Activated naive CD4-positive, alpha-beta T cell treated with Interleukin-2 at 50 U/mL for 16 hours (primary cell): ENCODE measurements at places on chromosomes 11 and 22.

- DNase-seq: no peak
Measured at GRCh38 chr22:46416891-46417580, 81.5 kb downstream of the TRMU start.

- no peak for DNase-seq
Measured at GRCh38 chr22:32338757-32339156, 18.9 kb upstream of the RFPL3 start.

- DNase-seq: no peak
Measured at GRCh38 chr11:12682288-12682687, 8.1 kb downstream of the TEAD1 start.

DNA sequence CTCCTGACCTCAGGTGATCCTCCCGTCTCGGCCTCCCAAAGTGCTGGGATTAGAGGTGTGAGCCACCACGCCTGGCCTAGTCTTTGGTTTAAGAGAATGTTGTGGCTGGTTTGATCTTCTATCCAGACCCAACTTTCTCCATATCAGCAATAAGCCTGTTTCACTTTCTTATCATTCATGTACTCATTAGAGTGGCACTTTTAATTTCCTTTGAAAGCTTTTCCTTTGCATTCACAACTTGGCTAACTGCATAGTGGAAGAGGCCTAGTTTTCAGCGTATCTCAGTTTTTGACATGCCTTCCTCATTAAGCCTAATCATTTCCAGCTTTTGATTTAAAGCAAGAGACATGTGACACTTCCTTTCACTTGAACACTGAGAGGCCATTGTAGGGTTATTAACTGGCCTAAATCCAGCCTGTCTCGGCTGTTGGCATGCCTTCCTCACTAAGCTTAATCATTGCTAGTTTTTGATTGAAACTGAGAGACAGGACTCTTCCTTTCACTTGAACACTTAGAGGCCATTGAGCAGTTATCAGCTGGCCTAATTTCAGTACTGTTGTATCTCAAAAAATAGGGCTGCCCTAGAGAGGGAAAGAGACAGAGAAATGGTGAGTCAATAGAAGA is 13.1 kb upstream of the RPL3 start:
- no peak for DNase-seq

GRCh38 chr11:117601006-117601708 is 195.9 kb downstream of the DSCAML1 start:
- no peak for DNase-seq

DNA sequence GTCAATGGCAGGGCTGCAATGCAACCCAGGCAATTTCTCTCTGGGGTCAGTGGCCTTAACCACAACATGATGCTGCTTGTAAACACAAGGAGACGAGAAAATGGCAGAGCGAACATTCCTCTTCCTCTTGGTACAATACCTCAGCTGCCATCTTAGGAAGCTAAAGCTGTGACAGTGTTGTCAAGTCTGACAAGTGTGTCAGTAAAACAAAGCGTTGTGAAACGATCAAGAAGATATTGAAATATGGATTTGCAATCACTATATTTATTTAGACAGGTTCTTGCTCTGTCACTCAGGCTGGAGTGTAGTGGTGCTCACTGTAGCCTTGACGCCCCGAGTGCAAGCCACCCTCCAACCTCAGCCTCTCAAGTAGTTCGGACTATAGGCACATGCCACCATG is 14.5 kb upstream of the USP47 start:
- DNase-seq: no peak

GRCh38 chr11:108943853-108944252 is 279.0 kb downstream of the DDX10 start:
- DNase-seq: no peak

GRCh38 chr22:19970479-19971275 is 29.1 kb upstream of the TXNRD2 start:
- DNase-seq: peak; percentile 80

GRCh38 chr11:19342036-19342435 is 101.3 kb upstream of the E2F8 start:
- DNase-seq: no peak

DNA sequence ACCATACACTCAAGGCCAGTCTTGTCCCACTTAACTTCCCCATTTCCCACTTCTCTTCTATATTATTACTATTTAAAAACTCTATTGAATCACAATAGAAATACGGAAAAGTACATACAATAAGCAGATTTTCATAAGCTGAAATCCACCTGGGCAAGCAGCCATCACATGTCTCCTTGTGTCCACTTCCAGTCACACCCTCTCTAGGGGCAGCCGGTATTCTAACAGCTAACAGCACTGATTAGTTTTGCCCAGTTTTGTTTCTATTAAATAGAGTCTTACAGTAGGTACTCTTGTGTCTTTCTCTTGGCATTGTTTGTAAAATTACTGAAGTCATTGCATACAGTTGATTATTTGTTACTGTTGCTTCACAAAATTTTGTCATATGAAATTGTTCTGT is 37.8 kb downstream of the PPP6R3 start:
- no peak for DNase-seq

- DNase-seq: peak; percentile 16
Measured at GRCh38 chr11:10742460-10743208, 8.4 kb upstream of the CTR9 start.

DNA sequence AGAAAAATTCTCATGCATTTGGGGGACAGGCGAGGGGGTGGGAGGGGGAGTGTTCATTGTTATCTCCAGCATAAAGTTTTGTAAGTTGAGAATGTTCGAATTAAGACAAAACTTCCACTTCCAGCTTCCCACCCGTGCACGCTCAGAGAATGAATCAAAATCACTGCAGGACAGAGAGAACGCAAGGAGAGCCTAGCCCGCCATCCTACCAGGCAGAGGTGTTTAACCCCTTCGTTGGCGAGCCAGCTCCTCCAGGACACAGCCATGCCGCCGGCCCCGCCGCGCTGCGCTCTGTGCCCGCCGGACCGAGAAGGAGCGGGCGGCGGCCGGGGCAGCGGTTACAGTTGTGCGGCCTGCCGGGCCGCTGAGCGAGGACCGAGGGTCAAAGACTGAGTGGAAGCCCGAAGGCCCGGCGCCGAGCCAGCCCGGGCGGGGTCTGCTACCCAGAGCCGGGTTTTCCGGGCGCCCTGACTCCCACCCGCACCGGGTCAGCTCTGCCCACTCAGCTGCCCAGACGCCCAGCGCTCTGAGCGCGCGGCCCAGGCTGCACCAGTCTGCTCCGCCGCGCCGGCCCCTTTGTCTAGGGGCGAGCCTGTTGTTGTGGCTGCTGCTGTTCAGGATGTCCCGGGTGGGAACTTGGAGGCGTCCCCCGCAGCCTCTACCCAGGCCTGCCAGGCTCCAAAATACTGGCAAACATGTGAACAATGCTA is at the start of gene NOX4:
Gene NOX4, minus strand, starts transcription at position 395 of the 710 bp plus-strand sequence. Its CDS starts 129 bp downstream, at position 266.
- no peak for DNase-seq

DNA sequence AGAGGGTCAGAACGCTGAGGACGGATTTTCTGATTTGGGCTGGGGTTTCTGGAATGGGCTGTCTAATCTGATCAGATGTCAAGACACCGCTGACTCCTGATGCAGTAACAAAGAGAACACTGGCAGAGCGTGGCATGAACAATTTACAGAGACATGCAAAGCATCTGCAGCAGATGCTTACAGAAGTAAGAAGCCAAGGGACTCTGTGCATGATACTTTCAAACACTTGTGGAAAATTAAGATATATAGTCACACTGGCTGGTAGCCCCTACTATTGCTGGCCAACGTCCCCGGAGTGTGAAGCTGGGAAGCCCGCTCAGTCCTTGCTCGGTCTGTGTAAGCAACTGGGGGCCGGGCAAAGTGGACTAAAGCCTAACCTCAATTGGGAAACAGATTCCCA is 903.7 kb downstream of the BRD1 start:
- no peak for DNase-seq

DNA sequence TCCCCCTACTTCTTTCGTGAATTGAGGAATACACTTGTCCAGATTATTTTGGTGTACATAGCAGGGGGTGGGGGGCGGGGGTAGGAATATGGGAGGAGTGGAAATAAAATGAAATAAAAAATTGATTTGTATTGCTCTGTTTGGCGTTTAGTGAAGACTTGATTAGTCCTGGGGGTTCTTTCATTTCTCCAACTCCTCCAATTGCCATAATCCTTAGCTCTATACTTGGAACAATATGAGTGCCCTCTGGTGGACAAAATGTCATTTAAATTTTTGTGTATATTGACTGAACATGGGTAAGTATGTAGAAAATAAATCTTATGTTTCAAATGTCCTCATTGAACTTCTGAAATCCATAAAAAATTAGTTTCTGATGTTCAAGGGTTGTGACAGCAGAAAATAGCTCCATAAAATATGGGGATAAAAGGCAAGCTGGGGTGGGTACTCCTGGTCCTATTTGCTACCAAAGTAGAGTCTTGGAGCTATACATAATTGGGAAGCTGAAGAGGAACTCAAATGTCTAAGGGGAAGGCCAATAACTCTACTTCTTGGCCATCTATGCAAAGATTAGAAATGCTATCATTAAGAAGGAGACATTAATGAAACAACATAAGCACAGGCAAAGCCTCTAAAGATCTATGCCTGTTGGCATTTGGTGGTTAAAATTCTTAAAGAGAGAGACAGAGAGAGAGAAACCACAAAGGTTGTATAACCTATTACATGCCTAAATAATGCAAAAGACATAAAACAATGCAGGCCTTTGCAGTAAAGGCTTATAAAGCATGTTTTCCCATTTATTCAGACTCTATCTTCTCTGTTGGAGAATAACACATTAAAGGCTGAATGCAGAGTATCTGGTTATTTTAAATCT is 421.6 kb downstream of the METTL15 start:
- DNase-seq: no peak

DNA sequence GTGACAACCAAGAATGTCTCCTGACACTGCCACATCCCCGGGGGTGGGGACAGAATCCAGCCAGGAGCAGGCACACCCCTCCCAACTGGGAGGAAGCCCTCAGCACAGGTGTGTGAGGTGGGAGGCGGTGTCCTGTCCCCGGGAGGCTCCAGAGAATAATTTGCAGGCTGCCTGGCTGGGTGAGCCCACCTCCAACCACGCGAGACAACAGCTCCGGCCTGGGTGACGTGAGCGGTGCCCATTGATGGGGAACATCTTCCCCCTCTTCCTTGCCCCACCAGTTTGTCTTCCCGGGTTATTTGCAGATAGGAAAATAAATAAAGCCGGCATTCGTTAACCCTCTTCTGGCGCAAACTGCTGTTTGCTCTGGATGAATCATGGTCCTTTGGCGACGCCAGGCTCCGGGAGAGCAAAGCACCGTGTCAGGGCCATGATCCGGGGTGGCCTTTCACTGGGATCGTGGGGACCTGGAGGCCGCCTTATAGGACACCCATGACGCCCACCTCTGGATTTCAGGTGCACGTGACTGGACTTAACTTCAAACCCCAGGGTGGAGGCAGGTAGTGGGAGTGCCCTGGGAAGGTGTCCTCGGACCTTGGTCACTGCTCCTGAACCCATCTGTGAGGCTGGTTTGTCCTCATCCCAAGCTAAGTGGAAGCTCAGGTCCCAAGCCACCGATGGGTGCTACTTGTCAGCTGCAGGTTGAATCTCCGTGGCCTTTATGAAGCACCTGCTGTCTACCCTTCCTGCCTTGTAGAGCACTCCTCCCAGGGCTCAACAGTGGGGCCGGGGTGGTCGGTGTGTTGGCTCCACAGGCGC is 13.9 kb downstream of the CCND1 start:
- no peak for DNase-seq

GRCh38 chr11:121300972-121301699 is 8.6 kb downstream of the SC5D start:
- no peak for DNase-seq

- no peak for DNase-seq
Measured at GRCh38 chr11:123483058-123483457, 53.0 kb downstream of the GRAMD1B start.

DNA sequence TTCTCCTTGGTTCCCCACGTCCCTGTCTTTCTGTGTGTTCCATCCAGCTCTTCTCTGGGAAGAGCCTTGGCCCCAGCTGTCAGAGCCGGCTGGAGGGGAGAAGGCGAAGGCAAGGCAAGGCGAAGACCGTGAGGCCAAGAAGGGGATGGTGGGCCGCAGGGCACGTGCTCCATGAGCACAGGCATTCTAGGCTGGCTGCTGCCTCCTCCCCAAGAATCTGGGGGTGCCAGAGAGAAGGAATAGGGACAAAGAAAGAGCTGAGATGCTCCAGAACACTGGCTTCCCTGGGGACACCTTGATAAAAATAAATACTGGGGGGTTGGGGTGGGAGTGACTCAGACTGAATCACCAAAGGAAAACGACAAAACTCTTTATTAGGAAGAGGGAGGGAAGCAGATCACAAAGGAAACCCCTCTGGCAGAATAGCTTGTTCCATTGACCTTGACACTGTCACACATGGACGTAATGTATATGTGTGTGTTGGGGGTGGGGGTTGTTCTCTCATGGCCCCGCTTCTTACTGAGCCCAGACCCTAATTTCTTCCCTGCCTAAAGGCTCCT is 52.5 kb downstream of the NECTIN1 start:
- DNase-seq: no peak

GRCh38 chr22:46815896-46816731 is 53.7 kb downstream of the TBC1D22A start:
- no peak for DNase-seq
